Cortex of kidney (tissue), 1 donor: ENCODE measurements at places on chromosomes 6 and 20.

DNA sequence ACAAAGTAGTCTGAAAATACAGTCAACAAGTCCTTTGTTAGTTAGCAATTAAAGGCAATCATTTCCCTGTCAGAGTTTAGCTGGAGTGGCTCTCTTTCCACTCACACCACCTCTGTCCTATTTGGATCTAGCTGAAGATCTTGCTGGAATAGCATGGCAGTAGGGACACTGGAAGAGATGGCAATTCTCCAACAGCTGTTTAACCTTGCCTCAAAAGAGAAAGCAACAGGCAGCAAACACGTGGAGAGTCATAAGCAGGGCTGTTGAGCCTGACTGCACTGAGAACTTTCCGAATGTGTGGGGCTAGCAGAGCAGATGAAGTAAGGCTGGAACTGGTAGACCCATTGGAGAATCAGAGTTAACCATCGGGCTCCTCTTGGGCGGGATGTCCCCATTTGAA is 38.0 kb upstream of the PRSS35 start:
- DNase-seq: no peak

- no peak for DNase-seq
These were observed 106.9 kb upstream of the CCDC28A start for GRCh38 chr6:138666636-138667035.

- no peak for DNase-seq
These were observed 73.2 kb downstream of the CDYL start for GRCh38 chr6:4849226-4850022.

DNA sequence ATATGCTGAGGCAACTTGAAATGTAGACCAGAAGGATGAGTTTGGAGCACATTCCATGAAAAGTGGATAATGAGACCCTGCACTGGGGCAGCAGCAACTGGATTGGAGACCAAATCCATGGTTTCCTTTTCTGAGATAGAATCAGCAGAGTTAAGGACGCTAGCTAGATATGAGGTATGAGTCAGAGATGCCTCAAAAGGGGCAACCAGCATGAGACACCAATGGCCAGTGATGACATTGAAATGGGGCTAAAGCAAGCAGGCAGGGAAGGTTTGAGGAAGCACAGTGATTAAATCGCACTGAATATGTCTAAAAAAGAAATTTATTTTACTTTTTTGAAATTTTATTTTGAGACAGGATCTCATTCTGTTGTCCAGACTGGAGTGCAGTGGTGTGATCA is 802.4 kb downstream of the TFAP2A start:
- no peak for DNase-seq

- DNase-seq: no peak
These were observed 7.2 kb downstream of the PEX3 start for GRCh38 chr6:143457563-143458359.

DNA sequence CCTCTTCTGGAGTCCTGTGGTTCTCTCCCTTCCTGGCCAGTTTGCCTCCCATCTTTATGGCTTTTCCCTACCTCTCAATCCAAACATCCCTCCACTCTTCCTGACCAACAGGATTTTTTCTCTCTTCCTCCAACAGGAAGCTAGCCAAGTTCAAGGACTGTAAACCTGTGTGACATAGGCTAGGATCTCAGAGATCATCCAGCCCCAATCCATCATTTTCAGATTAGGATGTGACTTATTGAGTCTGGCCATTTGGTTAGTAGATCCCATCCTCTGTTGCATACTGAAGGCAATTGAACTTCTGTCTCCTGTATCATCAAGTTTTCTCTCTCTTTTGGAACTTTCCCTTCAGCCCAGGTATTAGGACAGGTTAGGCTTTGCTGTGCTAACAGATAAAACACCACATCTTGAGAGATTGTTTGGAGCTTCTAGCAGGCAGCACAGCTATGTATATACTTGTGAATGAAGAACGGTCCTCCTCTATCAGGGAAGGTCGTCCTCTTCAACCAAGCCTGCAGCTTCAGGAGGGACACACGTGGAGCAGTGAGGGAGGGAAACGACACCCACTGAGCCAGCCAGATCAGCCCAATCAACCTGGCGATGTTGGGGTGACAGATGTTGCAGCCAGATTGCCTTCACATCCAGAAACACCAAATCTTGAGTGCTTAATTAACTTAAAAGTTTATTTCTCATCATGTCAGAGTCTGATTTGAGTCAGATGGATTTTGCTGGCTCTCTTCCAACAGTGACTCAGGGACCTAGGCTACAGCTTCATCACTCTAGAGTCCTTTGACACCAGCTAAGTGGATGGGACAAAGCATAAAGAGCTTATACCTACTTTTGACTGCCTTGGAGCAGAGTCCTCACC is 106.8 kb downstream of the GJA10 start:
- no peak for DNase-seq

DNA sequence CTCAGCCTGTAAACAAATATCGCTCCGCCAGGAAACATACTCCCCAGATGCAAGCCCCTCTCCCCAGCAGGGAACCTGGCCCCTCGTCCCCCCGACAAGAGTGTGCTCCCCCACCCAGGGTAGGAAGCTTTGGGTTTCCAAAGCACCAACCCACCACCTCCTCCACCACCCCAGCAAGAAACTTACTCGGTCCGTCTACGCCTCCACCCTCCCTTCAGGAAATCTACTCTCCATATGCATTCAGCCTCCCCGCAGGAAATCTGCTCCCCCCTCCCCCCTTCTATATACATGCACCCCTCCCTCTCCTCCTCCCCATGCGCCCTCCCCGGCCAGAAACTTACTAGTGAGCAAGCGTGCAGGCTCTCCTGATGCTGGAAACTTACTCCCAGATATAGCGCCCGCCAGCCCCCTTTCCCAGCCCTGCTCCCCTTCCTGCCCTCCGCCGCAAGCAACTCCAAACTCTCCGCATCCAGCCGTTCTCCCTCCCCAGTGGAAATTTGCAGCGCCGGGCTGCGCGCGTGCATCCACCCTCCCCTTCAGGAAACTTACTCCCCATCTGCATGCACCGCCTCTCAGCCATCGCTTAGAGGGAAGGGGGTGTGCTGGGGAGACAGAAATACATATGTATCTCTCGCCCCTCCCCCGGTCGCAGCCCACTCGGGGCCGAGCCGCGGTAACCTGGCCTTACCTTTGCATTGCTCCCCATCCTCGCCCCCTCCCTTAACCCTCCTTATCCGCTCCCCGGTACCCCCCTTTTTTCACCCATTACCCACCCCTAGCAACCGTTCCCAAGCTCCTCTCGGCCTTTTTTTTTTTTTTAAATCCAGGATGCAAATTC is at the start of gene TRERF1:
TRERF1 (minus strand) TSS at position 594 of the 838 bp plus-strand sequence. CDS start 182,336 bp downstream, outside the sequence.
- no peak for DNase-seq

GRCh38 chr20:7841971-7842310 is 98.3 kb downstream of the HAO1 start:
- no peak for DNase-seq

- DNase-seq: no peak
These were observed 43.9 kb upstream of the QKI start for GRCh38 chr6:163370464-163371117.

- no peak for DNase-seq
These were observed 13.4 kb upstream of the IP6K3 start for GRCh38 chr6:33759887-33760629.

DNA sequence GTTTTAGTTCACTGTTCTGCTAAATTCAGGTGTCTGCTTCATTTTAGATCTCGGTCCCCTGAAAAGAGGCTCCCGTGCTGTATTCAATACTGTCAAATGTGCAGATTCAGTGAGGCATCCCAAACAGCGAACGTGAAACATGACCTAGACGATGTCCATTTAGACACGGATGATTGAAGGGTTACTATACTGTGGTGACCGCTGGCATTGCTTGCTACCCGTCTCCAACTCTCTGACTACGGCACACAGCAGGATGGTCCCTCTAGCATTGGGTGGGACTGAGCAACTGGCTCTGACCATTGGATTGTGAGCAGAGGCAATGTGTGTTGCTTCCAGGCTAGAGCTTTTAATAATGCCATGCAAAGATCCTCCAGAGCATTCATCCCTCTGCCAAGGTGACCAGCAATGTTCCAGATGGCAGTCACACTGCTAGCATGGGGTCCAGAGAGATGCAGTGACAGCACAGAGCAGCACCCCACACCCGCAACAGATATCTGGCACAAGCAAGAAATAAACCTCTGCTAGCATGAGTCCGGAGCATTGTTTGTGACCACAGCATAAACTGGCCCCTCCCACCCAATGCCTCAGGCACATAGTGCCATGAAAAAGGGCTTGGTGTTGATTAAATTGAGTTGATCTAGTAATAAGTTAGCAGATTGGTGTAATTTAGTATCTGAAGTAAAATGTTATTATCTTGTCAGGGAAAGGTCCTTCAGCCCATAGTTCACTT is 9.0 kb downstream of the METTL24 start:
- no peak for DNase-seq

DNA sequence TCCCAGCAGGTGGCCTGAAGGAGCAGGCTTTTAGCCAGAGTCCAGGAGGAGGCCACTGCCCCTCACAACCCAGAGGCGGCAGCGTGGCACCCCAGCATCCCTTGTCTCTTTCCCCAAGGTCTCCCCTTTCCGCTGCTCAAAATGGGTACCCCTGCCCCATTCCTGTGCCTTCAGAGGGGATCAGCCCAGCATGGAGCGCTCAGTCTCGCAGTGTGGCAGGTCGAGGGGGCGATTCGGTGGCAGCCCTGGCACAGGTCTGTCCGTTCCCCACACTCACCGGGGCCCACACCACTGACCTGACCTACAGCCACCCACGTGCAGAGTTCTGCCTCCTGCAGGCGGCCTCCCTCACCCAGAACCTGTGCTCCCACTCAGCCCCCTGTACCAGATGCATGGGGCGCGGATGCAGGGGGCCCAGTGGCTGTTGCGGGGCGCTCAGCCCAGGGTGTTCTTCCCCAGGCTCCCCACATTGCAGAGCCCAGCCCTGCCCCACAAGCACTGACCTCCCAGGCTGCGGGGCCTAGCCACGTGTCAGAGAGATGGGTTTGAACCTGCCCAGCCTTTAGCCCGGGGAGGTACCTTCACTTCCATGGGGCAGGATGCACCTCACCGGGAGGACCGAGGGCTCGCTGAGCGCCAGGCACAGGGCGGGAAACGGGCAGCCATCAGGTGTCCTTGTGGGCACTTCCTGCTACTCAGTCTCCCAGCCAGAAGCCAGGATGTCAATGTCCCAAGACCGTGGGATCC is 41.8 kb downstream of the DSTN start:
- DNase-seq: no peak
